ELR (cell line): ENCODE measurements at places on chromosomes 13 and 19.

DNA sequence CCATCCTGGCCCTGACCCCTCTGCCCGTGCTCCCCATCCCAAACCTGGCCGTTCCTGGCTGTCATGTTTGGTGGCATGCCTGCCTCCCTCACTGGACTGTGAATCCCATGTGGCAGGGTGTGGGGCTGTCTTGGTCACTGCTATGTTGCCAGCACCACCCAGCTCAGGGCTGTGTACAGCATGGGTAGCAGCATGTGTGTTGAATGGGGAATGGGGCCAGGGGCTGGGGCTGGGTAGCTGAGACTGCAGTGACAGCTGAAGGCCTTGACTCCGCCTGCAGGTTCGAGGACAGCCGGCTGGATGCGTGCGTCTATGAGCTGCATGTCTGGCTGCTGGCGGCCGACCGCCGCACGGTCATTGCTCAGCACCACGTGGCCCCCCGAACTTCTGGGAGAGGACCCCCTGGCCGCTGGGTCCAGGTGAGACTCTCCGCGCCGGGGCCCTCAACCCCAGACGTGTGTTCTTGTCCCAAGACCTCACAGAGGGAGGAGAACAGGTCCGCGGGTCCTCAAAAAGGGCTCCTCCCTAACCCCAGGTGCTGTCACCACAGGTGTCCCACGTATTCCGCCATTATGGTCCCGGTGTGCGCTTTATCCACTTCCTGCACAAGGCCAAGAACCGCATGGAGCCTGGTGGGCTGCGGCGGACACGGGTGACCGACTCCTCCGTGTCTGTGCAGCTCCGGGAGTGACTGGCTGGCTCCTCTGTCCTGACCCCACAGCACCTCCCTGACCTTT is 3.5 kb downstream of the NCCRP1 start:
- no peak for DNase-seq

- no peak for DNase-seq
Measured at GRCh38 chr19:3966051-3967017, 4.6 kb downstream of the DAPK3 start.

DNA sequence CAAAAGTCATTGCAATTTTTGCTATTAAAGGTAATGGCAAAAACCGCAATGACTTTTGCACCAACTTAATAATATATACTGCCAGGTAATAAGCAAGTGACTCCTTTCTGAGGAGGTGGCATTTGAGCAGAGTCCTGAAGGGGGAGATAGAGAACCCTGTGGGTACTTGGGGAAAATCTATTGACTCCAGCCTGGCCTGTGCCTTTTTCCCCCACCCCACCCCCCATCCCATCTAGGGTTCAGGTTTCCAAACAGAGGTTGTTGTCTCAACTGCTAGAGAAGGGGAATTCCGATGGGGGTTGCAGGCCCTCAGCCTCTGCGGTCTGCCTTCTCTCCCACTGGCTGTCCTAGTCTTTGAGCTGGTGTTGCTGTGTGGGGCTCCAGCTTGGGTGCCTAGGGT is 11.5 kb downstream of the S1PR2 start:
- peak; percentile 46 for DNase-seq

DNA sequence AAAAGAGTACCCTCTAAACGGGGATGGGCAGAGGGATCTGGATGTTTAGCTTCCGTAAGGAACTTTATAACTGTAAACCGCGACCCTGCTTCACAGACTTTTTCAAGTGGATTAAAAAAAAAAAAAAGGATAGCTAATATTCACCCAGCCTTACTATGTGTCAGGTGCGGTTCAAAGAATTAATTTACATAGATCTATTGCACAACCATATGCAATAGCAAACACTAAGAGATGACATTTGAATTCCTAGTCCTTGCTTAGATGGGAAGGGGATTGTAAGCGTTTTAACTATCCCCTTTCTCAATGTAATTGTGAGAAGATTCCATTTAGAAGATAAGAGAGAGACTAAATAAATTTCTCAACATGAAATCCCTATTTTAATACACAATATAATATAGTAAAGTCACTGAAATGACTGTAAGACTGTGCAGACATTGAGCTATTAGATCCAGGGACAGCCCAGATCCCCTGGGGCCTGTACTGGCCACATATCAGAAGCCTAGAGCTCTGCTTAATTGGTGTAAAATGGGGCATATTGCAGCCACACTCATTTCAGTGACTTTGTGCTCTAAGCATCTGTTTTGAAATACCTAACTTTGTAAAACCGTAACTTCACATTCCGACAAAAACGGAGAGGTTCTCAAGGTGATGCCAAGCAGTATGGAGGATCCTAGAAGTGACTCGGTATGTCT is 13.6 kb downstream of the LATS2 start:
- DNase-seq: no peak

- peak; percentile 80 for DNase-seq
Measured at GRCh38 chr19:41373993-41374392, 2.3 kb upstream of the TMEM91 start.

GRCh38 chr13:42836930-42837690 is 55.7 kb downstream of the FAM216B start:
- peak; percentile 53 for DNase-seq

DNA sequence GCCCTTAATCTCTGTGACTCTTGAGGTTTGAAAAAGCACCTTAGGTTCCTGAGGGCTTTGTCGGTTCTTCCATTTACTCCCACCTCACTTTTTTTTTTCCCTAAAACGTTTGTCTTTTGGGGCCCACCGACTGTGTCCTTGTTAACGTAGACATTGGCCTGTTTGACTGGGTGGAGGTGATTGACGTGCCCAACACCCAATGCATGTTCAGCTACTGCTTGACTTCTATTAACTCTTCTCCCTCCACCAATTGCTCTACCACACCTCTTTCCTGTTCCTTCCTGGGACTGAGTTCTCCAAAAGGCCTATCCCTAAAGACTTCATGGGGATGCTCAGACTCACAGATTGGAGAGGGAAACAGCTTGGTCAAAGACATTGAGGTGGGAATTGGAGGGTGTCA is 17.3 kb downstream of the CKM start:
- DNase-seq: peak; percentile 31

DNA sequence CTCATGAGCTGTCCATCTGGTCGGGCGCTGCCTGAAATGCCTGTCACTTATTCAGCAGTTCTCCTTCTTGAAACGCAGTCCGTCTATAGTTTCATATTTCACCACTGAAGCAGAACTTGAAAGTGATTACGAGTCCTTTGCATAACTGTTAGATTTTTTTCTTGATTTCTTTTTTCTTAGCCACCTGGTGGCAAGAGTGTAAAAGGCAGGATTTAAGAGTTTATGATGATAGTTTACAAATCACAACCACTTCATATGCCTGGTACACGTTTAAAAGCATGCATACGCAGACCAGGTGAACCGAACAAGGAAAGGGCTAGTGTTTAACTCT is 45.8 kb downstream of the GGACT start:
- DNase-seq: peak; percentile 66

DNA sequence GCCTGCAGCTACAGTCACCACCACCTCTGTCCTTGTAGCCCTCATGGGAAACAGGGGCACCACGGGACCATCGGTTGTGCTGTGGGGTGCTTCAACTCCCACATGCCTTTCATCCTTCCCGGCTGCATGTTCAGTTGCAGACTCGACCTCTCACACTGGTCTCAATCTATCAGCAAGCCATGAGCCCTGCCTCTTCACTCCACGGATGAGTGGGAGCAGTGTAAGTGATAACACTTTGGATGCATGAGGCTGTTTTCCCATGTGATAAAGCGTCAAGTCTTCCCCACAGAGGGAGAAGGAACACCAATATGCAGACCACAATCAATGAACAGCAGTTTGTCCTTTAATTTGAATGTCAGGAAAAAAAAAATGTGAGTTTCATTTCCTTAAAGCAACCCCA is 12.2 kb downstream of the SERP2 start:
- no peak for DNase-seq

- peak; percentile 44 for DNase-seq
Measured at GRCh38 chr13:48804821-48805601, 151.3 kb downstream of the CYSLTR2 start.

GRCh38 chr13:66087269-66087710 is 1142.8 kb downstream of the PCDH9 start:
- DNase-seq: no peak

DNA sequence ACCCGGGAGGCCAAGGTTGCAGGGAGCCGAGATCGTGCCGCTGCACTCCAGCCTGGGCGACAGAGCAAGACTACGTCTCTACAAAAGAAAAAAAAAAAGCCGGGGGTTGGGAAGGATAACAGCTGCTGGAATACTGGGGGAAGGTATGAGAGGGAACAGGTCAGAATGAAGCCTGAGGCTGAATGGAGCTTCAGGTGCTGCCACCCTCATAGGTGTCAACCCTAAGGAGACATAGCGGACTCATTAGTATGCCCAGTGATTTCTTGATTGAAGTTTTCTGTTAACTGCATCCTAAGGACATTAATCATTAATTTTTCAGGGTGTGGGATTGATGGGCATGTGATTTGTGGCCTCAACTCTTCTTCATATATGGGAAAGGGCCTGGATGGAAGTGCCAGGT is 6.0 kb downstream of the SMARCA4 start:
- DNase-seq: no peak

- DNase-seq: no peak
Measured at GRCh38 chr13:76286178-76286577, 600.0 kb downstream of the KCTD12 start.

DNA sequence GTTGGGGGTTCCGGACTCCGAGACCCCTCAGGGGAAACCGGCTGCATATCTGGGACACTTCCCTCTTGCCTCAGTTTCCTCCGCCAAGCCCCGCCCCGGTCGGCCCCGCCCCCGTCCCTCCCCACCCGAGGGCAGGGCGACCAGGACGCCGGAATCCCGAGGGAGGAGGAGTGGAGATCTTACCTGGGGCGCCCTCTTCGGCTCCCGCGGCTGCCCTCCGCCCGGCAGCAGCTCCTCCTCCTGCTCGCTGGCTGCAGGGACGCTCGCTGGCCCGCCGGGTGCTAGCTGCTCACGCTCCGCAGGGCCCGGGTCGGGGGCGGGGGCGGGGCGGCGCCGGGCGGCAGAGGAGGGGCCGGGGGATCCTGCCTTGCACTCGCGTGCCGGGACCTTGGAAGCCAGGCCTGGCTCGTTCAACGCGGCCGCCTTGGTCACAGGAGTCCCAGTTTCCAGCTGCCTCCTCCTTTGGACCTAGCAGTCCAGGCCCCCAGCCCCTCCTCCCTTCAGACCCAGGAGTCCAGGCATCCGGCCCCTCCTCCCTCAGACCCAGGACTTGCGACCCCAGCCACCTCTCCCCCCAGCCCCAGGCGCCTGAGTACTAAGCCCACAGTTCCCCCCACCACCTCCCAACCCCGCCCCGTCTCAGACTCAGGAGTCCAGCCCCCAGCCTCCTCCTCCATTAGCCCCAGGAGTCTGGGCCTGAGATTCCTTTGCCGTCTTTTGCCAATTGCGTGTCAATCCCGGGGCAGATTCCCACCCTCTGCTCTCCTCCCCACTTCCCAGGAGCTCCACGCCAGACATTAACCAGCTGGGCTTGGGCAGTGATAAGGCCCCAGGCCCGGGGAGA is at the start of gene NTF4:
NTF4 (minus strand) TSS at position 51 of the 844 bp plus-strand sequence. CDS start 2,821 bp downstream, outside the sequence.
- DNase-seq: peak; percentile 40

- DNase-seq: no peak
Measured at GRCh38 chr13:97460853-97461252, 26.9 kb downstream of the RAP2A start.

GRCh38 chr13:30276178-30276577 is 31.2 kb downstream of the KATNAL1 start:
- DNase-seq: no peak

GRCh38 chr13:84902243-84902642 is 897.0 kb downstream of the SLITRK6 start:
- no peak for DNase-seq

- DNase-seq: no peak
Measured at GRCh38 chr13:35293579-35294226, 182.8 kb downstream of the MAB21L1 start.

DNA sequence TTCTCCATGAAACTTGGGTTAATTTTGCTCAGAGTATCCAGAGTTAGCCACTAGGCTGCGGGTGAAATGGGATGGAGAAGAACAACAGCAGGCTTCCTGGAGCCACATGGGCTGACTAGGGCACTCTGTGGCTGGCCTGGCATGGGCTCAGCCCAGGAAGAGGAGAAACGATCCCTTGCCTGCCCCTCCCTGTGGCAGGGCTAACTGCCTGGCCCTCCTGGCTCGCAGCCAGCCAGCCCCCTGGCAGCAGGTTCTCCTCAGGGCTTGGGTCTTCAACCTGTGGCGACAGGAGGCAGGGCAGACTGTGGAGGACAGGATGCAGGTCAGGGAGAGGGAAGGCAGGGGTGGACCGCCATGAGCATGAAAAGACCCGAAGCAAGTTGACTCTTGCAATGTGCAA is 78.7 kb upstream of the GPR183 start:
- DNase-seq: no peak

- DNase-seq: no peak
Measured at GRCh38 chr13:48806522-48806921, 152.8 kb downstream of the CYSLTR2 start.

GRCh38 chr19:41531438-41532311 is 44.3 kb upstream of the CEACAM21 start:
- DNase-seq: peak; percentile 17

DNA sequence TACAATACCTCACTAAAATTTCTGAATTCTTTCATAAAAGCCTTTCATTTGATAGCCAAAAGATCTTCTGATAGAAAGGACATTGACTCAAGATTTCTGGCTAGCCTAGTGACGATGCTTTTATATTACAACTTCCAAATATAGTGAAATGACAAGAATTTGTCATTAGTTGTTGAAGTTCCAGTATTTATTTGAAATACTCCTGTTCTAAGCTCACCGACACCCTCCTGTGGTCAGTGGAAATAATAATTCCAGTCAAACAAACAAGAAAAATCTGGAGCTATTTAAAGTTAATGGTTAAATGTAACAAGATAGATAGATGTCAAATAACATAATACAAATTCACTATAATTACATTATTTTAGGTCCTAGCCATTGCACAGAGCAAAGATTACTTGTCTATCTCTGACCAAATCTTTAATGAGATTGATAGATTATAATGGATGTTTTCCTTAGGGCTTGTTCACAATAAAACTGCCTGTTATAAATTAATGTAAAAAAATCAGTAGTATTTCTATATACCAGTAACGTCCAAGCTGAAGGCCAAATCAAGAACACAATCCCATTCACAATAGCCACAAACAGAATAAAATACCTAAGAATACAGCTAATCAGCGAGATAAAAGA is 195.5 kb downstream of the RGCC start:
- peak; percentile 68 for DNase-seq

DNA sequence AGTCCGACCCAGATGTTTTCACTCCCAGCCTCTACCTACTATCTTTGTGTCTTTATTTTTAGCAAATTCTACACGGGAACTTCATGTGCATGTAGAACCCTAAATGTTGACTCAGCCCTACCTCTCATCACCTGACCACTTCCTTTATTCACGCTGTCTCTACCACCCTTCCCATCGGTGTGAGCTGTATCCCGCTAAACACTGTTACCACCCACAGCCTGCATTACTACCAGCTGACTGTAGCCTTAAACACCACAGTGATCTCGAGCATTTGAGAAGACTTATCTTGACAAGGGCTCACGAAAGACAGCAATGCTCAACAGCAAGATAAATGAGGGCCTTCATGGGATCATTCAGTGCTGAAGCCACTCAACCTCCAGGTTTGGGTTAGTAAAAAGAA is 15.1 kb downstream of the NCR1 start:
- no peak for DNase-seq

- DNase-seq: no peak
Measured at GRCh38 chr19:2231621-2232221, 4.4 kb downstream of the PLEKHJ1 start.
